ENCODE measurements at places on chromosomes 4 and X.

GRCh38 chr4:108047199-108047598 is 57.5 kb downstream of the HADH start:
- no peak for DNase-seq

- no peak for DNase-seq
These were observed 593.0 kb upstream of the AADAT start for GRCh38 chr4:170682558-170683294.

DNA sequence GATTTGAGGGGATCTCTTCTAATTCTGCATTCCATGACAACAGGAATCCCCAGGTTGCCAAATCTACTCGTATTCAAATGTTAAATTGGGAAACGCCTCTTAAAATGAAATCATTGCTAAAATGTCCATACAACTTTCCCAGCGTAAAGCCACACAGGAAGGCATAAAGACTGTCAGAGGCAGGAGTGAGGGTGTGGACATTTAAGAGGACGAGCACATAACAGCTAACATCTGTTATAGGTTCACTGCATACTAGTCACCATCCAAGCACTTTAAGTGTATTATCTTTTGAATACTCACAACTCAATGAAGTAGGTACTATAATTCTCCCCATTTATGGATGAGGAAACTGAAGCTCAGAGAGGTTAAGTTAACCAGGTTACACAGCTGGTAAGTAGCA is 35.6 kb downstream of the ATG4A start:
- DNase-seq, result no peak

GRCh38 chrX:120286733-120287512 is 24.3 kb downstream of the TMEM255A start:
- no peak for DNase-seq

GRCh38 chrX:106670631-106671030 is 55.9 kb upstream of the RNF128 start:
- no peak for DNase-seq

GRCh38 chr4:58048491-58048890 is 938.3 kb upstream of the IGFBP7 start:
- DNase-seq, result peak; percentile 33

DNA sequence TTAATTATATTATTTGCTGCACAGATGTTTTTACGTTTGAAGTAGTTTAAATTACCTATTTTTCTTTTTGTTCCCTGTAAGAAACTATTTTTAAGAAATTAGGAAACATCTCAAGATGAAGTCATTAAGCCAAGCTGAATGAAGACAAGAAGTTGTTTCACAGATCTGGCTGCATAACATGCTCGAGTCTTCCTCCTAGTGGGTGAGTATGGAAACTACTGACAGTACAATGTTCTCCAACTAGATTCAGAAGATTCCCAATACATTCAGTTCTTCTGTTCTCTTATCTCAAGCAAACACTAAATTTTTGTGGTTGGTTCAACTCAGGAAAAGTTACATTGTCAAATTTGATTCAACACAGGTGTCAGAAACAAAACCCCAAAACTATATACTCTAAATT is 256.8 kb upstream of the VCX start:
- peak; percentile 19 for DNase-seq

DNA sequence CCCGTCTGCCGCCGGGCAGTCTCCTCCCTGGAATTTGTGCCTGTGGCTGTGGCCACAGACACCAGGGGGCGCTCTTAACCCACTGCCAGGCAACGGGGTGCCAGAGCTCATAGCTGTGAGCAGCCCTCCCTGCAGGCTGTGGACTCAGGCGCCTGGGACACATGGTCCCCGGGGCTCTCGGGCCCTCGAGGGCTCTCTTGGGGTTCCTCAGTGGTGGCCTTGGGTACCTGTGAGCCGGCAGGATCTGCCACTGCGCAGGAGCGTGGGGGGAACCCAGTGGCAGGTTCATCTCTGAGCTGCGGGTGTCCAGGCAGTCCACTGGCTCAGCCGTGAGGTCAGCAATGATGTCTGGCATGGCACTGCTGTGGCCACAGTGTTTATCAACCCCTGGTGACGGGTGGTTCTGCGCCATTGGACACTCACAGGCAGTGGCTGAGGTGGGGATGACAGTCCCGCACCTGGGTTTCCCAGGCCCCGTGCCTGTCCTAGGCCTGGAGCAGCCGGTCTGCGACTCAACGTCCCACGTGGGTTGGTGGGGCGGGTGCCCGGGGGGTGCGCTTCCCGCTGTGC is 37.2 kb downstream of the PCGF3 start:
- no peak for DNase-seq

DNA sequence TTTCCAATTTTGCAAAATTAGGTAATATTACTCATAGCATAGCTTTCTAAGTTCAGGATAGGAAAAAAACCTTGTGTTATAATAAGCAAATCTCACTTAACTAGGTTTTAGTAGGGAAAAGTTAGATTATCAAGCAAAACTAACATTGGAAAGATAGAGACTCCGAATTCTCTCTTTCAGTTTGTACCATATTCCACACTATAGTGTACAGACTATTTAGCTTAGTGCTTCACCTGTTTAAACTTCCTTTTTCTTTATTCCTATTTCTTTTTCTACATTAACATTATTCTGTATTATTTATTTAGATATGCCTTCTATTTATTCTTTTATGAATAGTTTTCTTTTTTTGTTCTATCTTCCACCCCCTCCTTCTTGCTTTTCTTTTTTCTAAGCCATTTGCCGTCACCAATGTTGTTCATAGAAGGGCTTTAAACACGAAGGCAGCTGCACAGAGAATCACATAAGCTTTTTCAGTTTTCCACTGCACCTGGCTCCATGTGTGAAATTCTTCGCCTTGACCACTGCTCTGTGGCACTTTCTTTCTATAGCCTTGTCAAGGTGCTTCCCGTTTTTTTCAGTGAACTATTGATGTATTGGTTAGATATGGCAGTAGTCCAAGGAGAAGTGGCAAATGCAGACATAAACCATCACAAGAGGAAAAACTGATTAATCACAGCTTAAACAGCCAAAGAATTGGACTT is 8.5 kb downstream of the PCDH10 start:
- DNase-seq, result no peak

GRCh38 chr4:31442236-31442635 is 722.1 kb downstream of the PCDH7 start:
- DNase-seq, result no peak

DNA sequence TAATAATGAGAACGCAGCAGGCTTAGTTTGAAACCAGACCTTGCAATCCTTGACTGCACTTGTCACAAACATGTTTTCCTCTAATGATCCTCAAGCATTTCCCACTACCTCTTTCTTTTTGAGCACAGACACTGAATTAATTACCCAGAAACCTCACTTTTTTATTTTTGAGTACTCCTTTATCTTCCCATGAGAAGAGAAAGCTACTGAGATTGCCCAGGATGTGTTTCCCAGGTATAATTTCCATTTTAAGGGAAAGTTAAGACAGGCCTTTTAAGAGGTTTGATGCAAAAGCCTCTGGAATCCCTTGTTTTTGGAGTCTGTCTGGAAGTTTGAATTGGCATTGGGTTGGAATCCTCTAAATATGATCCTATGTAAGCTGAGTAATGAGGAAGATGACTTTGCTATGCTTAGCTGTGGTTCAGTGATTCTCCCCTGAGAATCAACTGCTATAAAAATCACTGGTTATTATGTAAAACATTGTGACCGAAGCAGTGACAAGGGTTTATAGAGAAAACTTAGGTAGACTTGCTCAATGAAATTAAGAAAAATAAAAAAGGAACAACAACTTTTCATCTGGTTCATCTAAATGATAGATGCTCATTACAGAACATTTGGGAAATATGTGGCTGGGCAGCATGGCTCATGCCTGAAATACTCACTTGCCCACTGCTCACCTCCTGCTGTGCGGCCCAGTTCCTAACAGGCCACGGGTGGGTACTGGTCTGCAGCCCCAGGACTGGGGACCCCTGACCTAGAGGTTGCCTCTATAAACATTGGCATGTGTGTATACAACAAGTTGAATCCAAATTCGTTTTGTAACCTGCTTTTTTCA is 10.8 kb upstream of the RHOH start:
- DNase-seq, result no peak
